ENCODE measurements at places on chromosomes 1 and 21. TPM values are rescaled to one million over a fixed set of nuclear protein-coding genes. Genes with fewer than 3 reads are reported as not detected.

Gene PRKCZ
- 6.1 TPM for polyA plus RNA-seq

GRCh38 chr1:16181887-16182719 lies 26.2 kb upstream of the EPHA2 start:
- peak; percentile 85 for DNase-seq

GRCh38 chr1:203789966-203790365 lies 5.5 kb upstream of the ZBED6 start:
- DNase-seq, result no peak

DNA sequence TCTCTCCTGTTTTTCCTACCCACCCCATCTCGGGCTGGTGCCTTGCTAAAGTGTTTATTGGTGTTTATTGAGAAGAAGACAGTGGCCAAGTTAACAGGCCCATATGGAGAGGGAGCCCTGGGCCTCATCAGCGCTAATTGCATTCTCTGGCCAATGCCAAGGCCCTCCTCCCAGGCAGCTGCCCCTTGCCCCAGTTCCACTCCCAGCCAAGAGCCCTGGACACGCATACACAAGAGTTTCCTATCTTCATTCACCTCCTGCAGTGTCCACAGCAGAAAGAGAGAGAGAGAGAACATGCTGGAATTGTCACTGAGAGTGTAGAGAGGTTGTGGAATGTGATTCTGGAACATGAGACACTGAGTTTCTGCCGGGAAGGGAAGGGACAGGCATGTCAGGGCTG lies 25.4 kb upstream of the VWA5B1 start:
- DNase-seq, result no peak

Gene RBP7
- 5.7 TPM for polyA plus RNA-seq

Gene ATP1A2
- 114 TPM for polyA plus RNA-seq

DNA sequence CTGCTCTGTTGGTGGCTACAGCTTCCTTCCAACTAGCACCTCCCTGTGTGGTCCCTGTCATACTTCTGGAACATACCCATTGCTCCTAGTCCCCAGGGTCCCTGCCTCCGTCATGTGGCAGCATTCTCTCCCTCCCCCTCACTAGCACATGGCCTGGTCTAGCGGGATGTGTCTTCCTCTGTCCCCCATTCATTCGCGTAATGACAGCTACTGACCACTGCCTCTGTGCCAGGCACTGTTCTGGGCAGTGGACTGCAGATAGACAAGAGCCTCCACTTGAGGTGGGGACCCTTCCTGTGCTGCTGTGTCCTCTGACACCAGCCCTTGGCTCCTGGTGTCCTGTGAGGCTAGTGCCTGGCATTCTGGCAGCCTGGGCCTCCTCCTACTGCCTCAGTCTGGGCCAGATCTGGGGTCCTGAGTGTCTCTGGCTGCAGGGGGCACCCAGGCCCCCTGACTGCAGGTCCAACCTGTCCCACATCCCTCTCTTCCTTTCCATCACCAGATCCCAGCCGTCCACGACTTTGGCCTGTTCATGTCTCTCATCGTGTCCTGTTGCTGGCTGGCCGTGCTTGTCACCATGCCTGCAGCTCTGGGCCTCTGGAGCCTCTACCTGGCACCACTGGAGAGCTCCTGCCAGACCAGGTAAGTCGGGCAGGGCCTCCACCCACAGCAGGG lies 38.1 kb downstream of the DISP3 start:
- DNase-seq, result no peak

GRCh38 chr1:3349161-3349967 lies 105.1 kb upstream of the ARHGEF16 start:
- no peak for DNase-seq

Gene HEYL
- 47.6 TPM for polyA plus RNA-seq

- DNase-seq, result peak; percentile 94
These were observed 66.7 kb upstream of the VAMP3 start for GRCh38 chr1:7704214-7705047.

Gene LCE3D
- not detected for polyA plus RNA-seq

- DNase-seq, result no peak
These were observed 38.0 kb downstream of the ADARB1 start for GRCh38 chr21:45112371-45112770.

DNA sequence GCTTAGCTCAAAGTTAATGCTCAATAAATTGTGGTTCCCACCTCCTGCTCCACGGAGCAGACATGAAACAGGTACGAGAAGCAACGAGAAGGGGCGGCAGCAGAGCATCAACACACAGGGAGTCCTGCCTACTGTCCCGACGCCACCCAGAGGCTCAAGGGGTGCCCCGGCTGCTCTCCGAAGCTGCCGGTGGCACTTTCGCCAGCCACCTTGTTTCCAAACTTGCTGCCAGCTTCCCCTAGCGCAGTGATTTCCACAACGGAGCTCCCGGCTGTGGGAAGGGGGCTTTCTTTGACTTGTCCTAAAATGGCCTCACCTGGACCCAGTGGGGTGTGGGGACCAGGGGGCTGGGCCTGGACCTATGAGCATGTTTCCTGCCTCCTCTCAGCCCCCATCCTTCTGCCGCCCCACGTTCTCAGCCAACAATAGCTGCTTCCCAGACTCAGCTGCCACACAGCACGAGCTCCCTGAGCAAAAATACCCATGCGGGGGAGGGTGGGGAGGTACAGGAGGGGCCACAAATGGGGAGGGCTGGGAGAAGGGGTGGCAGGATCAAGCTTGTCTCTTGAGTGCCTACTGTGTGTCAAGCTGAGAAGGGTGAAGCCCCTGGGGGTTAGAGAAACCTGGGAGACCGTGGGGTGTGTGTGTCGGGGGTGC lies 35.6 kb upstream of the ECE1 start:
- DNase-seq, result no peak

- no peak for DNase-seq
These were observed 102.5 kb upstream of the L1TD1 start for GRCh38 chr1:62092110-62092509.

Gene BGLAP
- 0.87 TPM for polyA plus RNA-seq

Gene GPR37L1
- 0.04 TPM for polyA plus RNA-seq

- DNase-seq, result no peak
These were observed 587 bp downstream of the SCNM1 start for GRCh38 chr1:151166505-151166956.

Gene SELP
- 1.0 TPM for polyA plus RNA-seq

GRCh38 chr1:61157468-61157987 lies 75.2 kb downstream of the NFIA start:
- peak; percentile 89 for DNase-seq

DNA sequence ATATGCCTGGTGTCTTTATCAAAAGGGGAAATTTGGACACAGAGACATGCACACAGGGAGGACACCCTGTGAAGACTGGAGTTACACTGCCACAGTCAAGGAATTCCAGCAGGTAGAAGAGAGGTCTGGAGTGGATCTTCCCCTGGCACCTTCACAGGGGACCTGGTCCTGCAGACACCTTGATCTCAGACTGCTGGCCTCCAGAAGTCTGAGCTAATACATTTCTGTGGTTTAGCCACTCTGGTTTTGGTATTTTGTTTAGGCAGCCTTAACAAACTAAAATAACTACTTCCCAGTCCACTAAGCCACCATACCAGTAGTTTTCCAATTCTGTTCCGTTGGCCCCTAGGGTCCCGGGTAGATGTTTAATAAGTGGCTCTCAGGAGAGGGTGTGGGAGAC lies 164.7 kb downstream of the SETD4 start:
- DNase-seq, result no peak

DNA sequence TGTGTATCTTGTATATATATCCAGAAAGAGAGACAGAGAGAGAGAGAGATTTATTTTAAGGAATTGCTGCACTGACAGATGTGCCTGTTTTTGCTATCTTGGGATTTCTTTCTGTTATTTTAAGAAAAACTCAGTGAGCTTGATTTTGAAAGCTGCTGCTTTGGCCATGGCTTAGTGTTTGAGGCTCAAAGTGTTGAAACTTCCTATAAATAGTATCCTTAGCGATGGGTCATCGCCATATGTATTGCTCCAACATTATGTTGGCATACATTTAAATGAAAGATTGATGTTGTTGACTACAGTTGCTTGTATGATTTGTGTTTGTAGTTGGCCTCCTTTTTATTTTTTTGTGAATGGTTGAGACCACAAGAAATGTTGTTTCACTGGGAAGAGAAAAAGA lies 29.0 kb upstream of the NTPCR start:
- no peak for DNase-seq

DNA sequence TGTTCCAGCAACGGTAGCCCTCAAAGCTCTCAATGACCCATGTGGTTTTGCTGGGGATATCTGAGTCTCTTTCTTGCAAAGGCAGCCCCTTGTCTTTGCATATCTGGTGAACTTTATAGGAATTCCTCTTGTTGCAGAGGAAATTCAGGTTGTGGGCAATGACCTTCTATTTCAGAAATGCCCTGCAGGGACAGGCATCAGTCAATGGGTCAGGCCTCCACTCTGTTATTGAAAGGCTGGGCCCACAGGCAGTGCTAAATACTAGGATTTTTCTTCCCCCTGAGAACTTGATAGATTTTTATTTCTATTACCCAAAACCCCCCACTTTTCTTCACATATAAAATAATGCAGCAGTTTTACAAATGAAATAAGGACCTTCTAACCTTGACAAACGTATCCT lies 131.1 kb downstream of the TNR start:
- DNase-seq, result no peak

GRCh38 chr1:54800041-54800898 lies 853 bp downstream of the TTC22 start:
- DNase-seq, result no peak

Gene ADGRL2
- polyA plus RNA-seq, result 103 TPM

Gene KCNN3
- polyA plus RNA-seq, result 6.8 TPM

DNA sequence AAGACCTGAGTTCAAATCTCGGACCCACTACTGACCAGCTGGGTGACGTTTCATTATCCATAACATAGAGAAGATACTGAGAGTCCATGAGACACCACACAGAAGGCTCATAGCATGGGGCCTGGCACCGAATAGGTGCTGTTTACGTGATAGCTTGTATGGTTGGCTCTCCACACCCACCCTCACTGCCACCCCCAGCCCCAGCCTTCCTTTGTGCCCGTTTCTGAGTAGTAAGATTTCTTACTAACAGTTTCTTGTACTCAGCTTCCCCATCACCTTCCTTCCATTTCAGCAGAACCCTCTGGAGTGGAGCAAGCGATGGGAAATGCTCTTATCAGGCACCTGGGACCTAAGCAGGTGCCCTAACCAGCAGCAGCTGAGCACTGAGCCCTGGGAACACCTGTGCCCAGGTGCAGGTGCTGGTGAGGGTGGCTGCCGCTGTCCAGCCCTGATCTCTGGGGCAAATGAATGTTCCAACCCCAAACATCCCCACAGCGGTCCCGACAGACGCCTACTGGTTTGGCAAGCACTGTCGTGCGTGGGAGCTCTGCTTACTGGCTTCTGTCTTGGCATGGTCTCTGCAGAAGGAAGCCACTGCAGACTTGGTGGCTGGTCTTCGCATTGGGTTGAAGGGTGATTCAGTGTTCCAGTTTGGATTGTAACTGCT lies 225.4 kb downstream of the CAMTA1 start:
- DNase-seq, result no peak

- peak; percentile 19 for DNase-seq
These were observed 197.6 kb upstream of the FOXD3 start for GRCh38 chr1:63124666-63125191.

- DNase-seq, result peak; percentile 37
These were observed 15.7 kb upstream of the IGSF21 start for GRCh38 chr1:18091660-18092446.

Gene AXDND1
- not detected for polyA plus RNA-seq

GRCh38 chr1:229625071-229625914 lies 629 bp downstream of the TAF5L start:
- peak; percentile 52 for DNase-seq

DNA sequence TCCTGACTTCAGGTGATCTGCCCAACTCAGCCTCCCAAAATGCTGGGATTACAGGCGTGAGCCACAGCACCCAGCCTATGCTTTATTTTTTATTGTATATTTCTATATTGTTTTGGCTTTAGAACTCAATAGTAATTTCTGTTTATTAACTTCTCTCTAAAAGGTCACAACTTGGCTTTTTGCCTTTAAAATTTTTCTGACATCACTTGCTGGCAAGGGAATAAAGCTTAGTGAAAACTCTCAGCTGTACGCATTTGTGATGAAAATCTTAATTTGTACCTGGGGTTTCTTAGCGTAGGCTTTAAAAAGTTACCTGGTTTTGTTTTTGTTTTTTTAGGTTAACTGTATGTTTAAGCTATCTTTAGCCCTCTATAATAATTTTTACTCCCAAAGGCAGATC lies 36.2 kb downstream of the B3GALNT2 start:
- peak; percentile 3 for DNase-seq

GRCh38 chr1:214549604-214550003 lies 1.8 kb downstream of the PTPN14 start:
- no peak for DNase-seq

GRCh38 chr1:236282425-236282716 lies 613 bp upstream of the ERO1B start:
- no peak for DNase-seq

Gene LCE1D
- polyA plus RNA-seq, result not detected

Gene PIK3R3
- polyA plus RNA-seq, result 16.8 TPM

All from muscle of back (tissue), 13 donors.